Right ventricle myocardium superior (tissue), 1 donor: ENCODE measurements at places on chromosomes 16 and 17. TPM values are rescaled to one million over a fixed set of nuclear protein-coding genes. Genes with fewer than 3 reads are reported as not detected.

- DNase-seq, result no peak
These were observed 26.5 kb upstream of the ZNF469 start for GRCh38 chr16:88356124-88356726.

DNA sequence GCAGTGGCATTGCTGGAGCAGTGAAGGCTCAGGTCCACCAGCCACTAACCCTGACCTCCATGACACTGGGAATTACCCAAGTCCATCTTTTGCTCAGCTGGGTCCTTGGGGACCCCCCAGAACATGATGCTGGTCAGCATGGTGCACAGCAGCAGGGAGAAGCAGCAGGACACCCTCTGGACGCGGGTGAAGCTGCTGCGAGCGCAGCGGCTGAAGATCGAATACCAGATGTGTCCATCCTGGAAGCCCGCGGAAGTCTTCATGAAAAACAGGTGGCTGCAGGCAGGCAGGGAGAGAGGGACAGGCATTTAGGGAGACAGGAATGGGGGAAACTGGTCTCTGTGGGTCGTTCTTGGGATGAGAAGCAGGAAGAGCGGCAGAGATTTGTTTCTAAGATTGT lies 53.4 kb upstream of the GCSH start:
- DNase-seq, result no peak

- no peak for DNase-seq
These were observed 263.0 kb upstream of the CCL2 start for GRCh38 chr17:33992113-33992512.

DNA sequence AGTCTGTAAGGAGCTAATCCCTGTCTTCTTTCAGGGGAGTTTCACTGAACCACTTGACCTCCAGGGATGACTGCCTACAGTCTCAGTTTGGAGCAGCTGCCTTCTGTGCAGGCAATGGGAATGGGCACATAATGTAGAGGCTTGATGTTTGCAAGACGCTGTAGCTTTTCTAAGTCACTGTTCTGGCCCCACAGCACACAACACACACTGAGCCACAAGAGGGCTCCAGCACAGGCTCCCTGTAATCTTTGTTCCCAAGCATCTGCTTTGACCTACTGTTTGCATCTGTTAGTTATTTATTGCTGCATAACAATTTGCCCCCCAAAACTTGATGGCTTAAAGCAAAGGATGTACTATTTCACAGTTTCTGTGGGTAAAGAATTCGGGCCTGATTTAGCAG lies 419.0 kb upstream of the ASIC2 start:
- DNase-seq, result no peak

The ATP2A1 gene
- total RNA-seq, result not detected

- no peak for DNase-seq
These were observed 5.8 kb upstream of the FOXF1 start for GRCh38 chr16:86504315-86505184.

DNA sequence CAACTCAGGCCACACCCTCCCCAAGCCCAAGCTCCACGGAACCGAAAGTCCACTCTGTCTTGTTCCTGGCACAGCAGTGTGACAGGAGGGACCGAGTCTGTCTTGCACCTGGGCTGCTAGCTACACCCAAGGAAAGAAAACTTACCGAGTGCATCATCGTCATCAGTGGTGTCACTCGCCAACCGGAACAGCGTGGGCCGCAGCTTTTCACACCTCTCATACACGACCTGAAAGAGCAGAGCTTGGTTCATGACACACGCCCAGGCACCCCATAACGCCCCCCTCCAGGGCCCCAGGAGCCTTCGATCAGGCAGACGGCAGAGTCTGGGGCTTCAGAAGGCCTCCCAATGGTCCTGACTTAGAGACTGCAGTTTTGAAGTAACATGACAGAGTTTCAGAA lies 27.5 kb downstream of the GGA2 start:
- DNase-seq, result no peak

DNA sequence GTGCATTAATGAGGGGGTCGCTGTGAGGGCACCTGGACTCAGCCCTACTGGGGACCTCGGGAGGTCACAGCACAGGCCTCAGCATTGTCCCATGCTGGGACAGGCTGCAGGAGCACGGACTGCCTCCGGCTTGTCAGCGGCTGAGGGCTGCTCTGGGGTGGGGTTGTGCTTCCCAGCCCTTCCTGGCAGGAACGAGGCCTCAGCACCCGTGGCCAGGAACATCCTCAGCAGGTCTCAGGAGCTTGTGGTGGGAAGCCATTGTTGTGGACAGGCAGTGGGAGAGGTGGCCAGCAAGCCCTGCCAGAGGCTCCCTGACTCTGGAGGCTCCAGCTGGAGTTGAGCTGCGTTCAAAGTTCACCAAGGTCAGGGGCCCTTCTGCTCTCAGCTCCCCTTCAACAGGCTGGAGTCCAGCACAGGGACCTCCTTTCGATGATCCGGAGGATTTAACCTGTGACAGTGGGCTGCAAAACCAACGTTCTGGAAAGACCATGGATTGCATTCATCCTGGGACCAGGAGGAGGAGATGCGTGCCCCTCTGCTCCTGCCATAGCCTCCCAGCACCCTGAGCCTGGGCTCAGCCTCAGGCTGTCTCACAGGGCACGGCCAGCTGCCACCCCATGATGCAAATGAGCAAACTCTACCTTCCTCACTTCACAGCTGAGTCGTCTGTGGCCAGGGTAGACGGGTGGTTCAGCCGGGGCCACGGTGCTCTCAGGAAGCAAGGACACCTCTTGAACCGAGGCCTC lies 32.6 kb downstream of the FOXL1 start:
- no peak for DNase-seq

- no peak for DNase-seq
These were observed 879 bp upstream of the LRRC75A start for GRCh38 chr17:16492613-16493530.

The GJD3 gene
- total RNA-seq, result 1.3 TPM

DNA sequence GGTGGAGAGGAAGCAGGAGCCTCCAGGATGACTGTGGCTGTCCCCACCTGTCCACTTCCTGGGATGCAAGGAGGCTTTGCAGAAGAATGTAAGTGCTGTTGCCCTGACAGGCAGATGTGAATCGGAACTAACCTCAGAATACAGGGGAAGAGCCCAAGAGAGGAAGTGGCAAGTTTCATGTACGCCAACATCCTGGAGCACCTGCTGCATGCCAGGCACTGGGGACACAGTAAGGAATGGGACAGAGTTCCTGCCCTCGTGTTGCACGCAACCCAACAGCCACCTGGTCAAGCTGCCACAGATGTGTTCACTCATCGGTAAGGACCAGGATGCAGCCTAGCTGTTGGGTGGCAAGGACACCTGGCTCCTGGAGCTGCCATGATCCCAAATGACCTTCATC lies 98.6 kb upstream of the RPL38 start:
- DNase-seq, result no peak

GRCh38 chr16:4806280-4806679 lies 3.8 kb upstream of the ROGDI start:
- no peak for DNase-seq

DNA sequence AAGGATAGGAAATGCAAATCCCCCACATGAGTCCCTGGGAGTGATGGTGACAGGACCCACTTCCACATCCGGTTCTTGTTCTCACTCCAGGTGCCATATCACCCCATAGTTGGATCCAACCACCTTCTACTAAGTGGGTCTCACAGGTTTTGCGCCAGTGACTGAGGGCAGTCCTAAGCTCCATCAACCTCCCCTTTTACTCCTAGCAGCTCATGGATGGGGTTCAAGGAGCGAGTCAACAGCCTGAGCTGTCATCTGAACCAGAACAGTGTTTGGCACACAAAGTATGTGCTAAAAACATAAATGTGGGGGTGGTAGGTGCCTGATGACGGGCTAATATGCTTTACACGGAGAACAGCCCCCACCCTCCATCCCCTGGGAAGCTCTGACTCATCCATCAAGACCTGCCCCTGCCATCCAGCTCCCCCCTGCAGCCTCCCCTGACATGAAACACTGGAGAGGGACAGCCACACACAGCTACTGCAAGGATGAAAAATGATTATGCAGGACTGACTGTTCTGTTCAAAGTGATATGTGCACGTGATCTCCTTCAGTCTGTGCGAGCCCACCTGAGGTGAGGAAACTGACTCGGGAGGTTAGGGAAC lies 143.2 kb upstream of the CDH5 start:
- no peak for DNase-seq

The RPL23 gene
- total RNA-seq, result 767 TPM
